ENCODE measurements at places on chromosomes 4 and X. TPM values are rescaled to one million over a fixed set of nuclear protein-coding genes. Genes with fewer than 3 reads are reported as not detected.
A peak's percentile ranks its signal among the peaks of the same experiment; 100 is the strongest.

F9 gene
- total RNA-seq = not detected

EGFL6 gene
- not detected for total RNA-seq

HTN3 gene
- total RNA-seq = not detected

DOCK11 gene
- 15.8 TPM for total RNA-seq

FAM9C gene
- total RNA-seq = not detected

KLB gene
- total RNA-seq = 2.1 TPM

PABPC5 gene
- total RNA-seq = not detected

IGFBP7 gene
- 1,249 TPM for total RNA-seq

CCDC120 gene
- 13.8 TPM for total RNA-seq

TEX13B gene
- total RNA-seq = not detected

KANTR gene
- total RNA-seq = 13.0 TPM

GAB3 gene
- total RNA-seq = 3.4 TPM

UGT2B11 gene
- not detected for total RNA-seq

NAP1L2 gene
- 3.4 TPM for total RNA-seq

NAA11 gene
- not detected for total RNA-seq

GRCh38 chr4:8427761-8428287 lies 12.7 kb downstream of the ACOX3 start:
- H3K4me1 ChIP-seq = peaks cover 34% of the 10 kb centered on the region
- H3K36me3 ChIP-seq = no peaks in the 10 kb centered on the region
- no peaks in the 10 kb centered on the region for H3K27me3 ChIP-seq

DNA sequence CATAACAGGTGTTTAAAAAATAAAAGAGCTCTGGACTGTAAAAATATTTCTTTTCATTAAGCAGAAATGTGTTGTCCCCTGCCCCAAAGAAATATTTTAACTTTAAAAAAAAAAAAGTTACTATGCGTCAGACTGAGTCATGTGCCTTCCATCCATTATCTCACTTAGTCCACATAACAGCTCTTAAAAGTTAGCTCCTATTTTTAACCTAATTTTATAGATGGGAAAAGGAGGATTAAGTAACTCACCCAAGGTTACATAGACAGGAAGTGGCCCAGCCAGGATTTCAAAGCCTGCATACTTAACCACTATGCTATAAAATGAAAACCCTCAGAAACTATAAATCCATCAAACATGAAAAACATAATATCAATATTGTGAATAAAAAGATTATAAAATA lies 97.7 kb downstream of the MANBA start:
- H3K27me3 ChIP-seq = no peaks in the 10 kb centered on the region
- no peaks in the 10 kb centered on the region for H3K4me1 ChIP-seq
- no peak overlapping the region for H3K27ac ChIP-seq
- DNase-seq = no peak

DNA sequence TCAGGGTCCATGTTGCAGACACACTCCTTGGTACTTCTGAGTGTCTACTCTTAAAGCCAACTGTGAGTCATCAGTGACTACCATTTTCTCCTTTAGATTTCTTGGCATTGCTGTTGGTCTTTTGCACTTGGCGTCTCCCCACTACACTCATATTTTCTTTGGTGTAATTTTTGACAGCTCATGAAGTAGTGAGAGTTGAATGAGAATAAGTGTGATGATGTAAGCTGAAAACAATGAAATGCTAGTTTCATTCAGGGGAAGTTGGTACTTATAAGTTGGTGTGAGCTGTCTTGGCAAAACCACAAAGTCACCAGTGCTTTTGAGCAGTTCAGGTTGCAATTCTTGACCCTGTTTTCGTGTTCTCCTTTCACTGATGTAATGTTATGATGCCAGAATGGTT lies 142.9 kb upstream of the ARX start:
- no peaks in the 10 kb centered on the region for H3K36me3 ChIP-seq
- DNase-seq = no peak
- H3K27ac ChIP-seq = no peak overlapping the region
- no peak overlapping the region for H3K4me3 ChIP-seq

DNA sequence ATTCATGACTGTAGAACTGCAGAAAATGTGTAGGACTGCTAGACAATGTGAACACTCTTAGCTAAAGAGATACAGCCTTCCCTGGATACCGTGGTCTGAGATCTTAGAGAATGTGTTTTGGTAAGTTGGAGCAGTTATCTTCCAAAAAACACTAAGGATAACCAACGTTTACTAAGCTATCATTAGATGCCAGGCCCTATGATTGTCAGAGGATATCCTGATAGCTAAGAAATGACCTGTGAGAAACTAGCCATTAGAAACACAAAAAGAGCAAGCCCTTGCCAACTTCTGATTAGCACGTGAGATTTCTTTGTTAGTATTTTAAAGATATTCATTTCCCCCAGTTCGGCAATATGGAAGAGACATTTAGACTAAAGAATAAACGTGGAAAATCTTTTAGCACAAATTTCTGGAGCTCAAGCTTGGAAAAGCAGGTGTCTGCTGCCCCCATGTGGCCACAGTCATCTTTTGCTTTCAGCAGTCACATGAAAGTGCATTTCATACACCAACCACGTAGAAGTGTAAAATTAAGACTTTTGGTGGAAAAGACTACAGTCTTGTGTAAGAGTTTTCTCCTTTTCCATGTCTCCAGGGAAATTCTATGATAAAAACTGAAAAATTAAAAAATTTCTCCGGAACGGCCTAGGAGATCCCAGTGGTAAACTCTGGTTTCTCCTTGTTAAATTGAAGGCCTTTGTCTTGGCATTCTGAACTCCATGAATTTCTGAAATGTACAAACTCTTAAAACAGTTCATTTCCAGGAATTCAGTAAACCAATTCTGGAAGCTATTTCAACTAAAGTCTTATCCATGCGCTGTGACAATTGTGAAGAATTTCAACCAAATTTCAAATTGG lies 136.4 kb downstream of the ZNF674 start:
- H3K27me3 ChIP-seq = no peaks in the 10 kb centered on the region
- no peaks in the 10 kb centered on the region for H3K4me1 ChIP-seq
- no peaks in the 10 kb centered on the region for H3K36me3 ChIP-seq
- H3K4me3 ChIP-seq = no peak overlapping the region
- no peak overlapping the region for H3K27ac ChIP-seq

DNA sequence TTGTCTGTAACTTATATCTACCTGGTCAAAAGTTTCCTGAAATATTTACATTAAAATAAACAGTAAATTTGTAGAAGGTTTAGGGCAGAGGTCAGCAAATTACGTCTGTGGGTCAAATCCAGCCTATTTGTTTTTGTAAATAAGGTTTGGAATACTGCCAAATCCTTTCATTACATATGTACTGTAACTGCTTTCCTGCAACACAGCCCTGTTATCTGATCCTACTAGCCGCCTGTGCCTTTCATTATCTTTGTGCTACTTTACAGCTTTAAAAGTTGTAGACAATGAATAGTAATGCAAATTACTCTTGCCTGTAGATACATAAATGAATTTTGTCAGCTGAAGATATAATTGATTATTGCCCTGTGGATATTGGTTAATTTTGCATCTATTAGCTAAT lies 369.6 kb upstream of the SLC7A11 start:
- H3K36me3 ChIP-seq = no peaks in the 10 kb centered on the region
- no peaks in the 10 kb centered on the region for H3K27me3 ChIP-seq
- no peak overlapping the region for H3K27ac ChIP-seq

GRCh38 chr4:102580463-102580842 lies 79.3 kb downstream of the NFKB1 start:
- peaks cover 3% of the 10 kb centered on the region for H3K4me1 ChIP-seq
- peaks cover 14% of the 10 kb centered on the region for H3K36me3 ChIP-seq
- H3K27me3 ChIP-seq = no peaks in the 10 kb centered on the region
- no peak overlapping the region for H3K4me3 ChIP-seq

- no peak overlapping the region for H3K4me3 ChIP-seq
- no peaks in the 10 kb centered on the region for H3K36me3 ChIP-seq
- H3K27me3 ChIP-seq = no peaks in the 10 kb centered on the region
- DNase-seq = no peak
- peak overlapping the region; percentile 4 for H3K27ac ChIP-seq
- H3K4me1 ChIP-seq = peaks cover 60% of the 10 kb centered on the region
These were observed 3.5 kb downstream of the UBE2D3 start for GRCh38 chr4:102823897-102824296.

GRCh38 chr4:151676301-151676700 lies 84.5 kb downstream of the GATB start:
- no peak overlapping the region for H3K4me3 ChIP-seq
- H3K4me1 ChIP-seq = peaks cover 15% of the 10 kb centered on the region
- no peaks in the 10 kb centered on the region for H3K36me3 ChIP-seq
- H3K27ac ChIP-seq = no peak overlapping the region
- DNase-seq = no peak

DNA sequence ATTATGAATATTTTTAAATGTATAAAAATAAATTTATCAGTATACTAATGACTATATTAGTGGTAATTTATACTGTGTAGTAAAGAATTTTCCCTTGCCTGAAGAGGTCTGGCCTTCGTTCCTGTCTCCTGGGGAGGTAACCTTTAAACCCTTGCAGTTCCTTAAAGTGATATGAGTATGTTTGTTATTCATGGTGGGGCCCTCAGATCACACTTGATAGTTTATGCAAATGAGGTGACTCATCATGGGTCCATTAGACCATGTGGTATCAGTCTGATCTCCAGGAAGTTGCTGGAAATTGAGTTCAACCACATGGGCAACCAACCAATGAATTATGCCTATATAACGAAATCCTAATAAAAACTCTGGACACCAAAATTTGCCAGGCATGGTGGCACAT lies 904.1 kb downstream of the RPA4 start:
- no peak for DNase-seq
- no peaks in the 10 kb centered on the region for H3K27me3 ChIP-seq
- H3K27ac ChIP-seq = no peak overlapping the region
- H3K4me1 ChIP-seq = no peaks in the 10 kb centered on the region
- H3K4me3 ChIP-seq = no peak overlapping the region

DNA sequence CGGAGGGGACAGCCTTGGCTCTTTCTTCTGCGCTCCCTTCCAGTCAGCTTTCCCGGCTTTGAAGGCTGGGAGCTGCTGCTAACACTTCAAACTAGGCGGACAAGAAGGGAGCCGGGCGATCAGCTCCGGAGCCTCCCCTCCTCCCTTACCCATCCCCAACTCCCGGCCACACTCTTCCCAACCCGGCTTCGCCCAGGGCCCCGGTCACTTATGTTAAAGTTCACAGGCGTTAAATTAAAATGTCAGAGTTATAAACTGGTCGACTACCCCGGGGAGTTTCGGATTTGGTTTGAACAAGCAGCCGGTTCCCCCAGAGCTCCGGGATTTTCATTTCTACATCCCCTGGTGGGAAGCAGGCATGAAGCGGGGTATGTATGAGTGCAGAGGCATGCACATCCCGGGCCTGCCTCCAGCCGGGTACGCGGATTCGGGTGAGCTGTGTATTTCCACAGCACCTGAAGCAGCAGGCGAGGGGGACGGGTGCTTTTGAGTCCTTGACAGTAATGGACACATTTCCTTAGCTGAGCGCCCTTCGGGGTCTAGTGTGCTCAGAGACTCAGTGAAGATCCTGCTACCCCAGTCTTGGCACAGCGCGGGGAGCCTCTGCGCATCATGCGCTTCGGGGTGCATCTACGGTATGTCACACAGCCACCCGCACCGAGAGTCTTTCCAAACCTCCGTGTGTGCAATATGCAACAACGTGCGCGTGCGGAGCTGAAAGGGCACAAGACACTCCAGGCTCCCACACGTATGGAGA lies 880 bp downstream of the UNC5C start:
- H3K27ac ChIP-seq = no peak overlapping the region
- H3K36me3 ChIP-seq = no peaks in the 10 kb centered on the region
- peaks cover 3% of the 10 kb centered on the region for H3K27me3 ChIP-seq

GRCh38 chr4:109969919-109970318 lies 57.2 kb downstream of the EGF start:
- H3K36me3 ChIP-seq = peaks cover 2% of the 10 kb centered on the region
- DNase-seq = no peak
- no peak overlapping the region for H3K4me3 ChIP-seq
- H3K4me1 ChIP-seq = peaks cover 12% of the 10 kb centered on the region
- H3K27ac ChIP-seq = no peak overlapping the region

GRCh38 chr4:3402491-3403347 lies 39.0 kb upstream of the HGFAC start:
- no peaks in the 10 kb centered on the region for H3K4me1 ChIP-seq
- no peaks in the 10 kb centered on the region for H3K36me3 ChIP-seq
- H3K27me3 ChIP-seq = no peaks in the 10 kb centered on the region

DNA sequence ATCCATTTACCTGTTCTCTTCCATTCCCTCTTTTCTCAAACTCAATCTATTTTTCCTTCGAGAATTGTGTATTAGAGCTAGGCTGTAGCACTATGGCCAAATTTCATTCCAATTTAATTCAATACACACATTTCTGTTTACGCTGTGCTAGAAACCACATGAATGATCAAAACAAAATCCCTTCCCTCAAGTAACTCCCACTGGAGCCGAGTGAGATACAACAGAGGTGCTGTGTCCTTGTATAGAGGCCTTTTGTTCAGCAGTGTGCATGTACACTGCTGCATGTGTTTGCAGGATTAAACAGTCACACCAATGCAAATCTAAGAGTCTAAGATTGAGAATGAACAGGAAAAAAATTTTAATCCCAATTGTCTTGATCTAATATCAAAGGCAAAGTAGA lies 734.2 kb downstream of the RAPGEF2 start:
- H3K4me1 ChIP-seq = no peaks in the 10 kb centered on the region
- no peak for DNase-seq
- no peaks in the 10 kb centered on the region for H3K36me3 ChIP-seq
- H3K27ac ChIP-seq = no peak overlapping the region

- H3K27ac ChIP-seq = no peak overlapping the region
- no peak for DNase-seq
- no peaks in the 10 kb centered on the region for H3K27me3 ChIP-seq
- H3K36me3 ChIP-seq = no peaks in the 10 kb centered on the region
These were observed 13.1 kb downstream of the RP2 start for GRCh38 chrX:46849933-46850332.

DNA sequence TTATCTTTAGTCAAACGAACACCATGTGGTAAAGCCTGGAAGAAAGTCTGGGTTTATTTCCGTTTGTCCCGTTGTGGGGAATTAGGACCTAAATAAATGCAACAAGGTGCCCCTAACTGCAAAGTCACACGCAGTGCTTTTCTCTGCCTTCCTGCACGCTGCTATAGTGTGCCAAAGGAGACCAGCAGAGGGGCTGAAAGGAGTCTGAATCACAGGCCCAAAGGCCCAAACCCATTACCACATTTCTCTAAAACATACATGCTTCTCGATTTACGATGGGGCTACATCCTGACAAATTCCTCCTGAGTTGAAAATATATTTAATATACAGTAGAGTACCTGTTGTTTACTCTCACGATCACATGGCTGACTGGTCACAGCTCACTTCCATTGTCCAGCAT lies 4.5 kb downstream of the VEGFC start:
- H3K4me3 ChIP-seq = no peak overlapping the region
- no peaks in the 10 kb centered on the region for H3K36me3 ChIP-seq
- no peak overlapping the region for H3K27ac ChIP-seq

GRCh38 chr4:159006202-159006601 lies 96.7 kb upstream of the RAPGEF2 start:
- H3K27ac ChIP-seq = no peak overlapping the region
- no peaks in the 10 kb centered on the region for H3K36me3 ChIP-seq
- peaks cover 9% of the 10 kb centered on the region for H3K4me1 ChIP-seq
- DNase-seq = no peak

GRCh38 chrX:117808426-117808825 lies 308.2 kb downstream of the KLHL13 start:
- H3K27me3 ChIP-seq = no peaks in the 10 kb centered on the region
- H3K4me1 ChIP-seq = no peaks in the 10 kb centered on the region
- H3K27ac ChIP-seq = no peak overlapping the region
- DNase-seq = no peak

Data from body of pancreas (tissue), 4 donors.